Stimulated activated CD8-positive, alpha-beta memory T cell treated with anti-CD3 and anti-CD28 coated beads, Interleukin-7, amount 100 ng/mL, for 1 hour (primary cell): ENCODE measurements at places on chromosomes 11 and 22.

GRCh38 chr11:28756977-28757376 lies 648.8 kb downstream of the METTL15 start:
- no peak for DNase-seq

DNA sequence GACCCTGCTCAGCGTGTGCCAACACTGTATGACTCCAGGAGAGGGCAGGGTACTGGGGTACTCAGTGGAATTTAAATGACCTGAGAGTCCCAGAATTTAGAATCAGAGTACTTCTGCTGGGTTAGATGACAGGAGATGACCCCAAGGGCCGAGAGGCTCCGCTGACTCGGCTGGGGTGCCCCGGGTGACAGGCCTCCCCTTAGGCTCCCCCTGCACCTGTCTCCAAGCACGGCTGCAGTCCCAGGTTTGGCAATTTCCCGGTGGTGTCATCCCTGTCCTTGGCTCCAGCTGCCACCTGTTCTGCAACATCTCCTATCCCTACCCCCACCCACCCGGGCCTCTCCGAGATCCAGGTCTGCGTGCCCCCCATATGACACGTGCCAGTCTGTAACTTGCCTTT lies 1.3 kb downstream of the ACTN3 start:
- DNase-seq: no peak

- DNase-seq: no peak
These were observed 70.3 kb upstream of the BDNF start for GRCh38 chr11:27770576-27770975.

DNA sequence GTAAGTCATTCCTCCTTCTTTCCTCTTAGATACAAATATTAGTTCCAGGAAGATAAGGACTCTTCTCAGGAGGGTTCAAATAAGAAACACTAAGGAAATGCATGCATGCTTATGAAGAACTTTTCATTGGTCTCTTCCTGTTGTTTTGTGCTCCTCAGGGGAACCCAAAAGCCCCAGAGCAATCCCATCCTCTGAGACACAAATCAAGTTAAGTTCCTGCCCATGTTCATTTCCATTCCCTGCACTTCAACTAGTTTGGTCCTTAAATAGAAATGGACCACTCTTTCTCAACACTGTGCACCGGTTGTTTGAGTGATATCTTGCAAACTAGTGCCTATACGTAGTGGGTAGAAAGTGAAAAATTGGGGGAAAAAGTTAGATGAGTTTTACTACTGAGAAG lies at the start of gene OR10G4:
Gene OR10G4 (plus strand): TSS at position 301 of the 400 bp plus-strand sequence. CDS start 2,578 bp downstream, outside the sequence.
- DNase-seq: no peak

DNA sequence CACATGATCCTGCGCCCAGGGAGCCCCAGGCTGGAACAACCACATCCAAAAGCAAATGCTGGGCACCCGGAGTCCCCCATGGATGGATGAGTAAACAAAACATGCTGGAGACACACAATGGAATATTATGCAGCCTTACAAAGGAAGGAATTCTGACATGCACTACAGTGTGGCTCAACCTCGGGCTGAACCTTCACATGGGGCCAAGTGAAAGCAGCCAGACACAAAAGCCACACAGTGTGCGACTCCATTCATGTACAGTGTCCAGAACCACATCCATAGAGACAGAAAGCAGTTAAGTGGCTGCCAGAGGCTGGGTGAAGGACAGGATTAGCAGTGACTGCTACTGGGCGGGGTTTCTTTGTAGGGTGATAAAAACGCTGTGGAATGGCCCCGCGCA lies 10.1 kb downstream of the POLR3H start:
- DNase-seq: no peak

DNA sequence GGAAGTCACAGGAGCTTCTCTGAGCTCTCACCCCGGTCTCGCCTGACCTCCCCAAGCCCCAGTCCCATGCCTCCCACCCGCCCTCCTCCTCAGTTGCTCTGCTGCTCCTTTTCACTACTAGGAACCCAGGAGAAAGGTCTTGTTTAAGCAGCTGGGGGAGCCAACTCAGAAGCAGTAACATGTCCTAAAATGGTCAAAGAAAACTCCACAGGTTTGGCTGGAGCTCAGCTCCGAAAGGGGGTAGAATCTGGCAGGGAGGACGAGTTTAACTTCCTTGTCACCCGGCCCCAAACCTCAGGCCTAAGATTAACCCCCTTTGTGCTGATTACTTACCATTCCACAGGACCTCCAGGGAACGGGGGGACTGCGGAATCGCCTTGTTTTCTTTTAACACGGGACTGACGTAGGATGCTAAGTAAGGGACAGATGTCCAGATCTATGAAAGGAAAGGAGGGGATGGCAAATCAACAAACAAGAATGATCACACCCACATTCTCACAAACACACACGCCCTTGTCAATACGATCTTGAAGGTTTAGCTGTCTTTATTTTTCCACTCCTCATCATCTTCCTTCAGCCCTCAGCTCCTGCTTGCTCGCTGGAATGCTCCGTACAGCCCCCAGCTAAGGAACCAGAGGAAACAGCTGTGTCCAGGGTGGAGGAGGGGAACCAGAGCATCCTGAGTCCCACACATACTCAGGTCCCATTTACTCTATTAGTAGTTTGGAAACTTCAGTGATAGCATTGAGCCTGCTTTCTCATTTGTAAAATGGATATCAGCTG lies 13.5 kb downstream of the PCSK7 start:
- DNase-seq: no peak

- no peak for DNase-seq
These were observed 43.2 kb downstream of the PIK3C2A start for GRCh38 chr11:17164361-17165246.

- DNase-seq: no peak
These were observed 3.5 kb downstream of the IGF2 start for GRCh38 chr11:2135648-2136201.

DNA sequence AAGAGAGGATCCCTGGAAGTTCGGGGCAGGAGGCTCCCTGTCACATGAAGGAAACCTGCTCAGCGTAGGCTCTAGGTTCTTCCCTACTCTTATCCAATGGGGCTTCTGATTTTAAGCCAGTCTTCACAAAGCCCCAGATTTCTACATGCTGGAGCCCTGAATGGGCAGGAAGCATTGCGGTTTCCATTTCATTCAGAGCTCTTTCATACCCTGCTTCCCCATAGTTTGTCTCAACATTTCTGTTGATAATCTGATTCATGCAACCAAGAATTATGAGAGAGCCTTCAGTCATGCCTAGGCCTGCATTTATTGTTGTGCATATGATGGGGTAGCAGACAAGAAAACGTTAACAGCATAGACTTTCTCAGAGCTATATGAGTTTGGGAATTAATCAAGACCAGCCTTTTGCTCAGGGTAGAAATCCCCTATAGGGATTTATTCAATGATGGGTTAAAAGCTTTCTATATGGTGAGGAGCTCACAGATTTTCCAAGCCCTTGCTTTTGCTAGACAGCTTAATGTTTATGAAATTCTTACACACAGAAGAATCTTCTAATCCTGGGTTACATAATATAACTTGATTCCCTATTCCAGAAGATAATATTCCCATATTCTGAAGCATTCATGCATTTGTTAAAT lies 15.9 kb downstream of the OR51B4 start:
- DNase-seq: no peak
